ENCODE measurements at places on chromosomes 5 and 9. TPM values are rescaled to one million over a fixed set of nuclear protein-coding genes. Genes with fewer than 3 reads are reported as not detected.

Gene PCDHB5
- total RNA-seq = 1.8 TPM

Gene BTNL3
- not detected for total RNA-seq

Gene CHMP5
- total RNA-seq = 90.3 TPM

Gene MYORG
- 4.3 TPM for total RNA-seq

Gene ANKRD31
- total RNA-seq = 0.05 TPM

Gene VCP
- 279 TPM for total RNA-seq

Gene PDE6A
- total RNA-seq = 0.17 TPM

Gene EIF4E1B
- total RNA-seq = not detected

Gene KIF12
- total RNA-seq = 2.0 TPM

Gene PAEP
- total RNA-seq = not detected

Gene NRG2
- total RNA-seq = 1.9 TPM

Gene HK3
- total RNA-seq = not detected

Gene DAB2IP
- 13.2 TPM for total RNA-seq

Gene PTGR1
- 400 TPM for total RNA-seq

Gene SIL1
- 24.3 TPM for total RNA-seq

Gene RASGRF2
- total RNA-seq = 2.1 TPM

Gene LRRC19
- total RNA-seq = not detected

Gene NUTM2G
- not detected for total RNA-seq

Gene TMC1
- 0.20 TPM for total RNA-seq

Gene SPATA31D4
- not detected for total RNA-seq

Gene SLC46A2
- not detected for total RNA-seq

Gene HTR4
- not detected for total RNA-seq

Gene HAND1
- not detected for total RNA-seq

Gene WDR31
- 0.88 TPM for total RNA-seq

Gene PALM2AKAP2
- total RNA-seq = 0.49 TPM

Gene RRAGA
- total RNA-seq = 140 TPM
